Activated T-helper 1 cell treated with anti-CD3 and anti-CD28 coated beads, Interleukin-2, amount 50 U/mL, for 16 hours (primary cell): ENCODE measurements at places on chromosomes 7 and 10.

DNA sequence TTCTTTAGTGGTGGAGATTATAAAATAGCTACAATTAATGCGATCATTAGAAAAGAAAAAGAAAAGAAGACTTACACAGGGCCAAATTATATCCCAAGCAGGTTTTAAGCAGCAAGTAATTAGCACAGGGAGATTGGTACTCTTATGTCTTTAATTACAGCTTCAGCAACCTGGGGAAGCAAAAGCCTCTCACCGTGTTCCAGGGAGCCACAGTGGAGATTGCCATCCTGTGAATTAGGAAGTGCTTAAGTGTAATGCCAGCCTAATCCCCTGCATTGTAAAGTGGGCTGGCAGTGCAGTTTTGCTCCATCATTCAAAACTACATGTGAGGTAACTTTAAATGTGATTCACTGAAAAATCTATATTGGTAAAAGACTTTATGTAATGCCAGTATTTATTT lies 533.5 kb upstream of the COBL start:
- no peak for DNase-seq

- no peak for DNase-seq
These were observed 23.5 kb downstream of the ASB4 start for GRCh38 chr7:95509199-95509598.

DNA sequence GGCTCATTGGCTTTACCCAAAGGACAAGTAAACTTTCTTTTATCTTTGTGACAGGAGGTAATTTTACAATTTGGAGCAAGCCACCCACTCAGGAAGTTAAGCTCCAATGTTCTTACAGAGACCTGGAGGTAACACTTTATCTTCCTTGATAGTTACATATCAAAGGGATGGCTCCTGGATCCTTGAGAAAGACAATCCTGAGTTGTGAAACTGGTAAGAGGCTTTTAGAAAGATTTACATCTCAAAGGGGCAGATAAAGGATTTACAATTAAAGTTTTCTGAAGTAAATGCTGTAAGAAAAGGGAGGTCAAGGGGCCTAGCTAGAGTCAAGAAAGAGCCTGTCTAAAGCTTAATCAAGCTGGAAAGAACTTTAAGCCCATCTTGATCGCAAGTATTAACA lies 124.4 kb upstream of the ZNF804B start:
- DNase-seq = no peak

- DNase-seq = no peak
These were observed 19.7 kb upstream of the TNKS2 start for GRCh38 chr10:91778485-91778884.

GRCh38 chr7:149084407-149084806 lies 6.1 kb downstream of the ZNF786 start:
- no peak for DNase-seq

DNA sequence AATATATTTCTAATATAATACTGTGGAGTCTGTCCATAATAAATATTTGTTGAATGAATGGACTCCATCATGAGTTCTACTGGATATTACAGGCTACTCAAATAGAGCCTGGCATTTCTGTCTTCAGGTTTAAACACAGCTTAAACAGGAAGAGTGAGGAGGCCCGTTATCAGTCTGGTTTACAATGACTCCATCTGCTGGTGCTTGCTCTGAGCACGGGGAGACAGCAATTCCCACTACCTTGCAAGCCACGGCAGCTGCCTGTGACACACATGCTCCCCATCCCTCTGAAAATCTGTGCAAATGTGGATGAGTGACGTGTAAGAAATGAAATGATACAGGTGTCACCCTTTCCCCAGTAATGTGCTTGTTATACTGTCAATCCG lies 293.5 kb upstream of the IMMP2L start:
- no peak for DNase-seq

GRCh38 chr10:4001811-4002210 lies 216.8 kb upstream of the KLF6 start:
- DNase-seq = no peak

DNA sequence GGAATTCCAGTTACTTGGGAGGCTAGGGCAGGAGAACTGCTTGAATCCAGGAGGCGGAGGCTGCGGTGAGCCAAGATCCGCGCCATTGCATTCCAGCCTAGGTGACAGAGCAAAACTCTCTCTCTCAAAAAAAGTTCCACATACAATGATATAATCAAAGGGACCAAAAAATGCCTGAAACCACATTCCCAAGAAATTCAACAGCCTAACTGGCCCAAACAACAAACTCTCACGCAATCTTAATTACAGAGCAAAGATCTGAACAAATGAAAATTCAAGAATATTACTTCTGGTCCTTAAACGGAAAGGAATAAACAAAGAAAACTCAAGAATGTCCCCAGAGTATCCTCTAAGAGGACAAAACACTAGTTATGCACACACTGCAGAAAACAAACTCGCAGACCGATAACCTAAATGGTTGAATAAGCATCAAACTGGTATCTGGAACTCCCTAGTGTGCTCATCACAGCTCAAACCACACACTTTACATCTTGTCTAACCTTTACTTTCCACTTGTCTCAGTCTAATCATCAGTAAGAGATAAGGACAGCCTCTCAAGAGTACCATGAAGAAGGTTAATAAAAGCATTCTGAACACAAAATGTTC lies 3.7 kb downstream of the OGA start:
- no peak for DNase-seq
